ENCODE measurements at places on chromosomes 12 and 14.

- no peak for DNase-seq
Observed at GRCh38 chr12:26857465-26858176, 24.6 kb upstream of the ITPR2 start.

- DNase-seq, result no peak
Observed at GRCh38 chr12:110501399-110501751, 536 bp downstream of the VPS29 start.

- no peak for DNase-seq
Observed at GRCh38 chr12:131260251-131260905, 306.7 kb downstream of the ADGRD1 start.

DNA sequence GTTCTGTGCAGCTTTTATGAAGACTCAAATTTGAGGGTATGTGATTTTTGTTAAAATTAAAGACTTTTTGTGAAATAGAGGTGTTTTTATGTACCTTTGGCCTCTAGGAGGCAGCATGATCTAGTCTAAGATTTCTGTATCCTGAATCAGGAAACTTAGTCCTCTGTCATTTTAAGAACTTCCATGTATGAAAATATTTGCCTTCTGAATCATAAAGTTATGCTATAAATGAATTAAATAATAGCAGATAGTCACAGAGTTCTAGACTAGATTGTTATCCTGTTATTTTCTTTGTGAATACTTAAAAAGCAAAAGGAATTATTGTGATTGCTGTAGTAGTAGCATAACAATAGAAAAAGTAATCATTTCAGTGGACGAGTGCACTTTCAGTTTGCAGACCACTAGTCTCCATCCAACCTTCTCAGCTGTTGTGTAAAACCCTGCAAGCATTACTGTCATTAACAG is 56.3 kb downstream of the FGD4 start:
- peak; percentile 45 for DNase-seq

- no peak for DNase-seq
Observed at GRCh38 chr12:19338405-19338804, 100.9 kb upstream of the AEBP2 start.

DNA sequence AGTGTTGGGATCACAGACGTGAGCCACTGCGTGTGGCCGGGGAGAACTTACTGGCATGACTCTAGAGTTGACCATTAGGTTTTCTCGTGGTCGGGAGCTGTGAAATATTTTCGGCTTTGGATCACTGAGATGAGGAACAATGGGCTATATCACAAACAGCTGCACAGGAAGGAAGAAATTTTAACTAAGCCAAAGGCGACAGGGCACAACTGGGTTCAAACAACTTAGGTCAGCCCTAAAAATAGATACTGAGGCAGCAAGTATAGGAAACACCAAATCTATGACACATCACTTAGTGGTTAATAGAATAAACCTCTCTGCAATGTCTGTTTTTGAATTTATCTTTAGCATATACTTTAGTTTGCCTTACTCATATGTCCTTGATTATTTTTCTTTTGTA is 162.9 kb downstream of the LRIG3 start:
- DNase-seq, result peak; percentile 69
